M059J (cell line): ENCODE measurements at places on chromosomes 7 and 10. TPM values are rescaled to one million over a fixed set of nuclear protein-coding genes. Genes with fewer than 3 reads are reported as not detected.

DNA sequence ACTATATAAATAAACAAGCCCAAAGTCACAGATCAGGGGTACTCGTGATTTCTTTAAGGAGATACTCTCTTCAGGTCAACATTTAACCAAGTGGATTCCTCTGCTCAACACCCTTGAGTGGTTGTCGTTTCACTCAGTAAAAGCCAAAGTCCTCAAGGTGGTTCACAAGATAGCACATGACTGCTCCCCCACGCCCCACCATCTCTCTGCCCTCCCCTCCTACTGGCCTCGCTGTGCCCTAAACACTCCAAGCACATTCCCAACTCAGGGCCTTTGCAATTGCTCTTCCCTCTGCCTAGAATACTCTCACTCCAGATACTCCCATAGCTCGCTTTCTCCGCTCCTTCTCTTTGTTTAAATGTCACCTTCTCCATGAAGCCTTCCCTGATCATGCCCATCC lies 72.1 kb upstream of the FHIP2A start:
- no peak for DNase-seq

DNA sequence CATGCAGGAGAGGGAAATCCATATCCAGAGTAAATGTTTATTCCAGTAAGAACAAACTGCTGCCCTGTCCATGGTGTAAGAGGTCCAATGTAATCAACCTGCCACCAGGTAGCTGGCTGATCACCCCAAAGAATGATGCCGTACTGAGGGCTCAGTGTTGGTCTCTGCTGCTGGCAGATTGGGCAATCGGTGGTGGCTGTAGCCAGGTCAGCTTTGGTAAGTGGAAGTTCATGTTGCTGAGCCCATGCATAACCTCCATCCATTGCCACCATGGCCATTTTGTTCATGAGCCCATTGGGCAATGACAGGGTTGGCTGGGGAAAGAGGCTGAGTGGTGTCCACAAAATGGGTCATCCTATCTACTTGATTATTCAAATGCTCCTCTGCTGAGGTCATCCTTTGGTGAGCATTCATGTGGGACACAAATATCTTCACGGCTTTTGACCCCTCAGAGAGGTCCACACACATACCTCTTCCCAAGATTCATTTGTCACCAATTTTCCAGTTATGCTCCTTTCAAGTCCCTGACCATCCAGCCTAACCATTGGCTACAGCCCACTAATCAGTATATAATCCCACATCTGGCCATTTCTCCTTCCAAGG lies 23.3 kb upstream of the PAPSS2 start:
- peak; percentile 35 for DNase-seq

Gene GALNT17
- total RNA-seq, result not detected in 2 replicates

DNA sequence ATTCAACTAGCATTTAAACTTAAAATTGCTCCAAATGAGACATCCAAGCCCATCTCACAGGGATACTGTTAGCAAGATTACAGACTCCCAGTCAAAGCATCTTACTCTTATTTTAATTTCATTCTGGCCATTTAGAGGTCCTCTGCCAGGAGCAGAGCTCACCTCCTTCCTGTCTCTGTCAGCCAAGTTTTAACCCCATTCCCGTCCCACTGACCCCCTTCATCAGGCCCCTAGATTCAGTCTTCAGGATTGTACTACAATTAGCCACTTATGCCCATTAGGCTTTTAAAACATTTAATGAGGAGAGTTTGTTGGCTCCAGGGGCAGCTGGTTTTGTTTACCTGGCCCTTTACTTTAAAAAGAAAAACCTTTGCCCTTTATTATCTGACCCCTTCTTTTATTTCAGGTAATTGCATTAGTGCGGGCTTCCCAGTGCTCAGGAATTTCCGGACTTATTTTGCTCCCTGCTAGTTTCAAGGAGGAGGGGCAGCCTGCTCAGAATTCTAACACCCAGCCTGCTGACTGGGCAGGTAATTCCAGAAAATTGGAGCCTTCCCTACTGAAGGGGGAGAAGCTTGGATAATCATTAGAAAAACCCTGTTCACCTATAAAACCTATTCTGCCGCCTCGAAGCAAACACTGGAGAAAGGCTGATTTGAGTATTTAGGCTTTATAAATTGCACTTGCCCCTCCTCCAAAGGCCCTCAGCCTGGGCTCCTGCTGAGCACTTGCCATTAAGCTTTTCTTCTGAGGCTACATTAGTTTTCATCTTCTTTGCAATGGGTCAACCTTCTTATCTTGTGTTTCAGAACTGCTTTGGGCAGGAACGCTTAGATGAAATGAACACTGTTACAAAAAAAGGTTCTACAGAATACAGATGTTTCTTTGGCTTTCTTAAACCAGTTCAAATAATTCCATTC lies 200.5 kb upstream of the HPS1 start:
- no peak for DNase-seq

- DNase-seq, result no peak
Measured at GRCh38 chr10:118978316-118978997, 51.1 kb upstream of the NANOS1 start.

Gene CRHR2
- total RNA-seq, result not detected in 2 replicates

Gene ITGA8
- 0.25 and 0.62 TPM in 2 replicates for total RNA-seq

DNA sequence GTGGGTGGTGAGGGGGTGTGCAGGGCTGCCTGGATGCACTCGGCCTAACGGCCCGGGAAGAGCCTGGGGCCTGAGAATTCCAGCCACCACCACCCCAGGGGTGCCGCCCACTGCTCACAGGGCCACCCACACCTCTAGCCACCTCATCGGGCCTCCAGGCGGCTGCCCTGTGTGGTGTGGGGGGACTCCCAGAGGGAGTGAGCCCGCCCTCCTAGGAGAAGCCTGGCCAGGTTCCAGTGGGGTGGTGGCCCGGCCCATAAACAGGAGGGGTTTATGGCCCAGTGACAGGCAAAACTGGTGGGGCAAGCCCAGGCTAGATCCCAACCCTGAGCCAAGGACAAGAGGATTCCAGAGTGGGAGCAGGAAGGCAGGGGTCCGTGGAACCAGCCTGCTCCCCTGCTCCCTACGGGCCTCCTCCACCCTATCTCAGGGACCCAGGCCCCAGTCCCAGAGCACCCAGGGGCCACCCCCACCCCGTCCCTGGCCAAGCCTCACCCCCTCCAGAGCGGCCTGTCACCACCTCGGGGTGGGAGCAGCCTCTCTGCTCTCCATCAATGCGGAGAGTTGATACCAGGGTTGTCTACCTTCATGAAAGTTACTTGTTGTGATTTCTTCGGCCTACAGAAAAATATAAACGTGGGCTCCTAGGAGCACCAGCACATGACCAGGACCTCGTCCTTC lies 20.2 kb upstream of the PDGFA start:
- peak; percentile 87 for DNase-seq

GRCh38 chr10:49735161-49735560 lies 27.0 kb downstream of the OGDHL start:
- no peak for DNase-seq

DNA sequence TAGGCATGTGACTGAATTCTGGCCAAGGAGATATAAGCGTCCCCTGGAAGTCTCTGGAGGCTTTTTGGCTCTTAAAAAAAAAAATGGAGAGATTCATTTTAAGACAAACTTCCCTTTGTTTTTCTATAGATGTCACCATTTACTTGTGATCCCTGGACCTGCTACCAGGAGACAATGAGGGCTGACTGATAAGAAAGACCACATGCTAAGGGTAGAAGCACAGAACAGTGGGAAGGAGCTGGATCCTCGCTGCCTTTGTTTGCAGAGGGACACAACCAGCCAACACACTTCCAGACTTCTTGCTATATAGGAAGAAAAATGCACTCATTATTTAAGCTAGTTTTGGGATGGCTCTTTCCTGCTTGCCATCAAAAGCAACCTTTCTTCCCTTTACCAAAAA lies 172.2 kb downstream of the GRM8 start:
- DNase-seq, result no peak

DNA sequence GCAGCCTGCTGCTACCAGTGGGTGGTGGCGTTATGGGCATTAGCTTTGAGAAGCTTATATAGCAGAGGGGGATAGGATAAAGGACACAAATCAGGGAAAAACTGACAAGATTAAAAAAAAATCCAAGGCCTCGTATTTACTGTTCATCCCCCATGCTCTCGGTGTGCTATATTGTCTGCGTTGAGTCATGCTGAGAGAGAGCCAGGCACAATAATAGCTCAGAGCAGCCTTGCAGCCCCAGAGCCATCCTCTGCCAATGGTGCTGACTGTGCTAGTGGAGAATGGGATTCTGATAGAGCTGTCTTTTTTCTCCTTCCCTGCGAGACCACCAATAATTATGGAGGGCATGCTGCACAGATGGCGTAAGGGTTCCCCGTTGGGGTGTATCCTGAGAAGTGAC lies 51.7 kb upstream of the FZD1 start:
- DNase-seq, result no peak

GRCh38 chr10:61612009-61612408 lies 50.7 kb upstream of the CABCOCO1 start:
- no peak for DNase-seq

DNA sequence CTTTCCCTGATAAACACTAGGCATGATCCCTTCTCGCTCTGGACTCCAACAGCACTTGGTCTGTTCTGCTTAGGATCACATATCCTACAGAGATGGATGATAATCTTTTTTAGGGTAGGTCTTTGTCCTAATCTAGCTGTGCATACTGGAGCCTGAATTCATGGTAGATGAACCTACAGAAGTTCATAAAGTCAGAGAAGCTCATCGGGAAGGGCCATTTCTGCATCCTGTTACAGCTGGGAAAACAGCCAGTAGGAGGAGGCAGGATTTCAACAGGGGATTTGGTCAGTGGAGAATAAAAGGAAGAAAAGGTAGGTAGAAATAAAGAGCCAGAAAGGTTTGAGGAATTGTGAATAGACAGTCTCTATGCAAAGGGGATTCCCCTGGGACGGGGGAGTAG lies 101.4 kb downstream of the ANK3 start:
- DNase-seq, result no peak

- no peak for DNase-seq
Measured at GRCh38 chr10:98513704-98514103, 67.0 kb upstream of the HPS1 start.

GRCh38 chr7:5779141-5779540 lies 2.3 kb downstream of the RNF216 start:
- no peak for DNase-seq
